Fibroblast of lung (primary cell): ENCODE measurements at places on chromosomes 12 and 14. TPM values are rescaled to one million over a fixed set of nuclear protein-coding genes. Genes with fewer than 3 reads are reported as not detected.

HCFC2 gene
- 28.0 and 36.2 TPM in 2 replicates for total RNA-seq

POTEG gene
- total RNA-seq = not detected in 2 replicates

KRT74 gene
- total RNA-seq = not detected in 2 replicates

USP44 gene
- total RNA-seq = 27.2 and 27.4 TPM in 2 replicates

- no peaks in the 10 kb centered on the region for H3K27me3 ChIP-seq
- no peak overlapping the region for H3K4me3 ChIP-seq
- DNase-seq = peak; percentile 41
- no peaks in the 10 kb centered on the region for H3K36me3 ChIP-seq
- H3K27ac ChIP-seq = no peak overlapping the region
These were observed 6.9 kb upstream of the OR6J1 start for GRCh38 chr14:22650960-22651521.

- H3K27me3 ChIP-seq = peaks cover 3% of the 10 kb centered on the region
- peaks cover 29% of the 10 kb centered on the region for H3K4me1 ChIP-seq
- H3K4me3 ChIP-seq = peak overlapping the region; percentile 65
- no peaks in the 10 kb centered on the region for H3K36me3 ChIP-seq
- DNase-seq = peak; percentile 70
These were observed 27.8 kb upstream of the GPR132 start for GRCh38 chr14:105093038-105093430.

GRCh38 chr14:61691495-61691894 lies 3.8 kb upstream of the HIF1A start:
- DNase-seq = no peak
- no peaks in the 10 kb centered on the region for H3K36me3 ChIP-seq
- H3K4me1 ChIP-seq = no peaks in the 10 kb centered on the region
- no peaks in the 10 kb centered on the region for H3K27me3 ChIP-seq

DNA sequence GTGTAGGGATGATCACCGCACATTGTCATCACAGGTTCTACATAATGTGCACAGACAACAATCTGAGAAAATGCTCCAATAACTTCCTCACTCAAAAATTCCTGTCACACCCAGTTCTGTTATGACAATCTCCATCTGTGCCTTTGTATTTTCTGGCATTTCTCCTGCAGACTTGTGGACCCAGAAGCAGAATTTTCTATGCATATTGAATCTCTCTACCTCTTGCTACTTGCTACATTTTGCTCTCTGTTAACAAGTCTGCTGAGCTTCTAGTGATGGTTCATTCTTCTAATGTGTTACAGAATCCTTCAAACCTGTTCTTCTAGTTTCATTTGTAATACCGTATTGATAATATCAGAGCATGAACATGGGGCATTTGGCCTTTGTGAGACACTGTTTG lies 127.8 kb upstream of the PTPRQ start:
- no peak overlapping the region for H3K27ac ChIP-seq
- peak; percentile 3 for DNase-seq
- no peak overlapping the region for H3K4me3 ChIP-seq

- H3K27me3 ChIP-seq = no peaks in the 10 kb centered on the region
- no peak for DNase-seq
- no peak overlapping the region for H3K27ac ChIP-seq
- no peaks in the 10 kb centered on the region for H3K4me1 ChIP-seq
- no peak overlapping the region for H3K4me3 ChIP-seq
These were observed 873.6 kb downstream of the LRFN5 start for GRCh38 chr14:42480255-42480654.
